T-helper 9 cell (primary cell): ENCODE measurements at places on chromosomes 2 and 18.
A peak's percentile ranks its signal among the peaks of the same experiment; 100 is the strongest.

GRCh38 chr2:209579230-209579749 lies 155.4 kb downstream of the MAP2 start:
- DNase-seq = no peak

- no peak for DNase-seq
Observed at GRCh38 chr18:64097497-64097896, 51.4 kb downstream of the LINC00305 start.

GRCh38 chr2:11808016-11808400 lies 61.6 kb downstream of the LPIN1 start:
- DNase-seq = no peak

DNA sequence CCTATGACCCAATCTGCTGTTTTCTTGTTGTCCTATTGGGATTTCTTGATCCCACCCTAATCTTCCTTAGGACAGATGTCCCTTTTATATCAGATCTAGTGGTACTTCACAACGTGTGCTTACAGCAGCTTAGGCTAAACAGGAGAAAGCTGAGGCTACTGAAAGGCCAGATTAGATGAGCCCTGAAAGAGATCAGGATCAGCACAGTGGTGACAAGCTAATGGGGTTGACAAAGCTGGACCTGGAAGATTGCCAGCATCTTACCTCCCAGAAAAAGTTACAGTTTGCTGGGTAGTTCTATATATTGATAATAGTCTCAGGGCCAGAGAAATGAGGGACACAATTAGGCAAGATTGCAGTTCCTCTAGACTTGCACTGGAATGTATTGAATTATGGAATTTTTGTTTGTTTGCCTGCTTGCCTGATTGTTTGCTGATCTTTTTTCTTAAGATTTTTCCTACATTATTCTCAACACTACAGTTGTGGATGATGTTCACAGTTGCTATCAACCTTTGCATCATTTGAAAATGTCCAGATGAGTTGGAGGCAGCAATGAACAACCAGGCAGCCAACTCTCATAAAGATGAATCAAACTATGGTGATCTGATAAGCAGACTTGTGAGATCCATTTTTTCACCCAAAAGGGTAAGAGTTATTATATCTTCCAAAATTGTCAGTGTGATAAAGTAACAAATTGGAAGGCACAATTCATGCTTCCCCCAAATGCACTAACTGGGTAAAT lies 49.1 kb upstream of the PIK3C3 start:
- no peak for DNase-seq

- no peak for DNase-seq
Observed at GRCh38 chr2:239459056-239459455, 58.2 kb upstream of the HDAC4 start.

DNA sequence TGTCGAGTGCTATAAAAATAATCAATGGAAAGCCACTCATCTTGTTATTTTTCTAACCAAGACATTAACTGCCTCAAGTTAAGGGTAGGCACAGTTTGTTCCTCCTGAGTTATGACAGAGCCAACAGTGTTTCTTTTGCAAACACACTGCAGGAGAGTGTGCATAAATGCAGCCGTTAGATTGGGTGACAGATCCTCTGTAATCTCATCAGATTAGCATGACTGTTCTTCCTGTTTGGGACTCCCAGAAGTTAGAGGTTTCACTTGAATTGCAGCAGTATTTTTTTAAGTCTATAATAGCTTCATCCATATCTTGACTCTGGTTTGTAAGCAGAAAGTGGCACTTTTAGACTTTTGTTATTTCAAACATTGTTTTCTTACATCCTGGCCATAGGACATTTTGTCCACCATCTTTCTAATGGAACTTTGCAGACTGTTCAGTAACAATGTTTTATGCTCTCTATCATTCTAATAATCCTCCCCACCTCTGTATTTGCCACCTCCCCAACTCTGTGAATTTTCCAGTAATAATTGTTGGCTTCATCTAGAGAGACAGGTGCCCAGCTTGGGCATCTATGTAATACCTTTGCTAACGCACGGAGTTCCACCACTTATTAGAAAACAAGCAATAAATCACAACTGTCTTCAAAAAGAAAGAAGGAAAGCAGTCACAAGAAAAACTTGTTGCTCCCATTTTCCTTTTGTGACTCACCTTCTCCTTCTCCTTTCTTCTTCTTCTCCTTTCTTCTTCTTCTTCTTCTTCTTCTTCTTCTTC lies 560.0 kb downstream of the ADCYAP1 start:
- DNase-seq = no peak

DNA sequence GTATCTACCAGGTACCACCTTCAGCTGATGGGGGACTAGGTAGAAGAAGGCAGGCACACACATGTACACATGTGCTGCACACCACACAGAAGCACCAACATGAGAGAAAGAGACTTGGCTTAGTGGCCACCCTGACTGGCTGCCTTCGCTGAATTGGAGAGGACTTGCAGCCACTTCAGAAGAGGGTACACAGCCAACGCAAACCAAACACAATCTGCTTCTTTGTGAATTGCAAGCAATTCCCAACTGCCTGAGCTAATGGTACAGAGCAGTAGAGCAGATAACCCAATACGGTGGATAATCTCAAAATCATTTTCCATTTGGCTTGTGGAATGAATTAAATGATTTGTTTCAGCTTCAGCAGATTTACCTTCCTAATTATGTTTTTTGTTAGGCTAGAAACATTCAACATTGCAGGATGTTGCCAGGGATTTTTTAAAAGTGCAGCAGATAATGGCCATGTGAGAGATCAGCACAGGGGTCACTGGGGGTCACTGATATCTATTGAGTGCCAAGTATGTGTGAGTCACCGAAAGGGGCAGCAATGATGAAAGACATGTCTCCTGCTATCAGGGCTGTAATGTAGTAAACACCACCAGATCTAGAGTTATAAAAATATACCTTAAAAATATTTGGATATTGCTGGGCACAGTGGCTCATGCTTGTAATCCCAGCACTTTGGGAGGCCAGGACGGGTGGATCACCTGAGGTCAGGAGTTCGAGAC lies 652.6 kb downstream of the BCL11A start:
- DNase-seq = no peak

- DNase-seq = no peak
Observed at GRCh38 chr18:52319424-52319983, 20.5 kb upstream of the DCC start.

DNA sequence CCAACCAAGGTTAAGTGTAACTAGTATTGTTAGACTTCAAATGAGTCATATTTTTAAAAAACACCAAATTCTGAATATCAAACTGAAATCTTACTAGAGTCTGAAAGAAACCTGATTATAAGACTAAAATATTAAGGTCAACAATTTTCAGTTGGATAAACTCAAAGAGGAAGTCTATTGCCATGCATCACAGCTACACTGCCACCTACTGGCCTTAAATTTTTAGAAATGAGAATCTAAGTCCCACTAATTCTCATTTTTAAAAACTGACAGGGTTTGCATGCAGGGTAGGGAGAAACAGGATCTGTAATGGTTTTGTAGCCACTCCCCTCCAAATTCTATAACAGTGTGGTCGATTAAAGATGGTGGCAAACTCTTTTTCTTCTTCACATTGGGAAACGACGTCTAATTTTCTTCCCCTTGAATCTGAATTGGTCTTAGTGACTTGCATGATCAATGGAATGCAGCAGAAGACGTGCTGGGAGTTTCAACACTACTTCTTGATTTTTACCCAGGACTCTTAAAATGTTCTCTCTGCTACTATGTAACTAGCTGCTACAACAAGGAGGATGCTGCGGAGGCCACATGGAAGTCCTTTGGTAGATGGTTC lies 176.1 kb upstream of the SESTD1 start:
- DNase-seq = no peak

GRCh38 chr2:229634601-229635370 lies 79.6 kb downstream of the DNER start:
- DNase-seq = no peak

DNA sequence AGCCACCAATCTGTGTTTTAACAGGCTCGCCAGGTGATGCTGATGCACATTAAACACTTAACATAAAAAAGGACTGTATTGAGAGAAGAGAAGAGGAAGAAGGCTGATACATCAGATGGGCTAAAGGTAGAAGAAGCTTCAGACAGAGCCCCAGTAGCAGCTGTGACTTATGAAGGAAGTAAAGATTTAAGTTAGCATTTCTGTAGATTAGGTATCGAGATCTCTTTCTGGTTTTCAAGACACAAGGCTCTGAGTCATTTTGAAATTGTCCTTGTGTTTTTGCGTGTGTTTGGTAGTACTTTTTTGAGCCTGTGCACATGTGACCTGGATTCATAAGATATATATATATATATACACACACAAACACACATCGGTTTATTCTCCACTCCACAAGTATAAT lies 40.6 kb upstream of the GCFC2 start:
- DNase-seq = no peak

- DNase-seq = no peak
Observed at GRCh38 chr2:23801396-23801795, 125.5 kb downstream of the ATAD2B start.

- DNase-seq = no peak
Observed at GRCh38 chr18:54415086-54415485, 57.4 kb downstream of the C18orf54 start.

GRCh38 chr2:32061973-32062861 lies 1.1 kb upstream of the SPAST start:
- DNase-seq = no peak

GRCh38 chr2:96163768-96164429 lies 18.7 kb upstream of the DUSP2 start:
- no peak for DNase-seq

DNA sequence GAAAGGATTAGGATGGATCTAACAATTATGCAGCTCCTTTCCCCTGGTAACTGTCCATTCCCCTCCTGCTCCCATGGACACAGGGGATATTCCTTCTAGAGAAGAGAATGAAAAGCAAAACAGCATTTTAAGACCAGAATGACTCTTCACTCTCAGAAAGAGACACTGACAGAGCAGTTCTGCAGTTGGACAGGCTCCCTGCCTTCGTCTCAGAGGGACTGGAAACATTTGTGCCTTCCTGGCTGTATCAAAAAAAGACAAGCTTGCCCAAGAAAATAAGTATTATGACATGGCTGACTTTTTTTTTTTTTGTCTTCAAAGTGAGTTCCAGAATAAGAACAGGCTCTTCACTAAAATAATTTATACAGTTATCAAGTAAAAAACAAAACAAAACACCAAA lies 9.5 kb downstream of the PID1 start:
- no peak for DNase-seq

GRCh38 chr2:241315879-241316631 lies at the start of gene SEPTIN2:
TSS of gene SEPTIN2 (plus strand) at chr2:241315925. CDS start at chr2:241324233, 8,308 bp downstream.
- DNase-seq = peak; percentile 66

- DNase-seq = no peak
Observed at GRCh38 chr2:202102425-202103000, 29.5 kb downstream of the KIAA2012 start.

DNA sequence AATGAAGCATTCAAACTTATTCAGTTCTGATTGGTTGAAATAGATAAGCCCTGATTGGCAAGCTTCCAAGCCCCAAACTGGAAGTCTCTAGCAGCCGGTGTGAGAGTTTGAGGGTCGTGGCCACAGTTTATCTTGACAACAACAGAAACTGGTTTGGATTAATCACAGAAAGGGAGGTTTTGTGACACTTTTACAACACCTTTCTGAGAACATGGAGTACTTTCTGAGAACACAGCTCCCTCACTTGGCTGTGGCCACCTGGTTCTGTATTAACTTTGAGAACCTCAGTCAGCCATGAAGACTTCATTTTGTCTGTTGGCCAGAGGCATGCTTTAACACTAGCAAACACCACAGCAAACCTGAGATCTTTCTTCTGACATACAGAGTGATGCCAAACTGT lies 280.7 kb upstream of the VWC2L start:
- DNase-seq = no peak

- no peak for DNase-seq
Observed at GRCh38 chr18:74171910-74172606, 23.7 kb downstream of the TIMM21 start.

- no peak for DNase-seq
Observed at GRCh38 chr2:150705357-150705756, 217.9 kb upstream of the RND3 start.

- DNase-seq = no peak
Observed at GRCh38 chr18:58977223-58977622, 112.5 kb downstream of the ZNF532 start.

GRCh38 chr18:62323483-62324180 lies 1.5 kb upstream of the TNFRSF11A start:
- no peak for DNase-seq

- DNase-seq = no peak
Observed at GRCh38 chr2:240395448-240395847, 40.0 kb upstream of the GPC1 start.

- no peak for DNase-seq
Observed at GRCh38 chr18:4283746-4284291, 171.3 kb downstream of the DLGAP1 start.

- no peak for DNase-seq
Observed at GRCh38 chr18:63210521-63210920, 109.0 kb downstream of the BCL2 start.

- no peak for DNase-seq
Observed at GRCh38 chr2:124753842-124754241, 728.8 kb downstream of the CNTNAP5 start.

GRCh38 chr2:19689646-19690168 lies 212.1 kb downstream of the TTC32 start:
- no peak for DNase-seq
